ENCODE measurements at places on chromosomes 2 and 18.

- no peak for DNase-seq
Observed at GRCh38 chr2:7896940-7897487, 784.8 kb upstream of the ID2 start.

DNA sequence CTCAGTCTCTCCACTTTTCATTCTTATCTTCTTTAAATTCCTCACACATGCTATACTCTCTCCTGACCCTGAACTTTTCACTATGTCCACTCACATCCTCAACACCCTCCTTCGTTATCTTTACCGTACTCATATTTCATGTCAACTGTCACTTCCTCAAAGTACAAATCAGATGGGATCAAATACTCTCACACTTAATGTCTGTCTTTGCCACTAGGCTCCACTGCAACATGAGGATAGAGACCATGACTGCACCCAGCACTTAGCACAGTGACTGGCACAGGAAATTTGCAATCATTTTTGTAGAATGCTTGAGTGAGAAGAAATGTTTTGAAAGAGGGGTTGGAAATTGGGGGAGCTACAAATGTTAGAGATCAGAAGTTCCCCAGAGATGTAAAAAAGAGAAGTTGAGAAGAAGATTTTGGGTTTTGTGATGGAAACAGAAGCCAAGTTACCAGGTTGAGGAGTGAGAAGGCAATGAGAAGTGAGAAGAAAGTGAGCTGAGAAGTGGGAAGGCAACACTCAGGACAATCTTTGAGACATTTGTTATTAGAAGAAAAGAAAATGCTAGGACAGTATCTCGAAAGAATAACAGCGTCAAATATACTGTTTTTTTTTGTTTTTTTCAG is 87.0 kb downstream of the CCDC141 start:
- no peak for DNase-seq

DNA sequence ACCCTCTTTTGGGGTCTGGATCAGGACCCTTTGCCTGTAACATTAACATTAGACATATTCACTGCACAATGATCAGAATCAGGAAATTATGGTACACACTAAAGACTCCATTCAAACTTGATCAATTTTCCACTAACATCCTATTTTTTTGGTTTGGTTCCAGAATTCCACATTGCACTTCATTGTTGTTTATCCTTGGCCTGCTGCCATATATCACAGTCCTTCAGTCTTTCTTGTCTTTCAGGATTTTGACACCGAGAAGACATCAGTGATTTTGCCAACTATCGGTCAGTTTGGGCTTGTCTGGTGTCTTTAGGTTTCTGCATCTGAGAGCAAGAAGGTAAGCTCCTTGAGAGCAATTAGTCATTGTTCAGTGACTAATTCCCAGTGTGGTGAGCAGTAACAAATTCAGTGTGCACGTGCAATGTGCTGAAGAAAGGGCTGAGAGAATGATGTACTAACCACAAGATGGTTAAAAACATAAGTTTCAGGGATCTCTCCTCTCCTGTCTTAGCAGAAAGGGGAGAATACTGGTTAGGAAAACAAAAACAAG is 23.5 kb downstream of the MARCHF4 start:
- no peak for DNase-seq

- no peak for DNase-seq
Observed at GRCh38 chr18:6731222-6731596, 1.7 kb downstream of the ARHGAP28 start.

DNA sequence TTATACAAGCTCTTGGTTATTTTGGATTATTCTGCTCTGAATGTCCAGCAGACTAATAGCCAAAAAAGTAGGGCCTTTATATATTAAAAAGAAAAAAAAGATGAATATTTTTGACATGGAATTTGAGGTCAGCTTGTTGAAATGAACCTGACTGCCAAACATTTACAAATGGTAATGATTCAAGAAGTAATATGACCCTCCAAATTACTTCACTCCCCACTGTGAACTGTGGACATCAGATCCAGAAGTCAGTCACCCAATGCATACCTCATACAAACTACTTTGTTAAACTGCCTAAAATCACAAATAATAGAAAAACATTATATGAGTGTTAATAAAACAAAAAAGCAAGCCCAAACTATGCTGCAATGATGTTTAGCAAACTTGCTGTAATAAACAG is 10.0 kb downstream of the EPG5 start:
- DNase-seq: no peak

GRCh38 chr2:30605197-30605596 is 158.2 kb downstream of the LCLAT1 start:
- DNase-seq: no peak

- DNase-seq: no peak
Observed at GRCh38 chr18:53864770-53865169, 359.7 kb downstream of the MBD2 start.

DNA sequence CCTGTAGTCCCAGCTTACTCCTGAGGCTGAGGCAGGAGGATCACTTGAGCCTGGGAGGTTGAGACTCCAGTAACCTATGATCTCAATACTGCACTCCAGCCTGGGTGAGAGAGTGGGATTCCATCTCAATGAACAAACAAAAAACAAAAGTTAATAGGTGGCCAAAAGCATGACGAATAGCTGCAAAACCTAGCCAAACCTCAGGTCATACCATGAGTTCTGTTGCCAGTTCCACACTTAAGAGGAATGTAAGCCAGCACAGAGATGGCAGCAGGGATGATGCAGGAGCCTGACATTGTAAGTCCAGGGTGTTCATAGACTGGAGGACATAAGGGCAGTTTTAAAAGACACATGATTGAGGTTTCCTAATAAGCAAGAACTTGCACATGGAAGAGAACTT is 55.3 kb upstream of the RMDN2 start:
- DNase-seq: no peak

GRCh38 chr2:230172852-230173251 is 46.9 kb downstream of the SP110 start:
- DNase-seq: no peak

DNA sequence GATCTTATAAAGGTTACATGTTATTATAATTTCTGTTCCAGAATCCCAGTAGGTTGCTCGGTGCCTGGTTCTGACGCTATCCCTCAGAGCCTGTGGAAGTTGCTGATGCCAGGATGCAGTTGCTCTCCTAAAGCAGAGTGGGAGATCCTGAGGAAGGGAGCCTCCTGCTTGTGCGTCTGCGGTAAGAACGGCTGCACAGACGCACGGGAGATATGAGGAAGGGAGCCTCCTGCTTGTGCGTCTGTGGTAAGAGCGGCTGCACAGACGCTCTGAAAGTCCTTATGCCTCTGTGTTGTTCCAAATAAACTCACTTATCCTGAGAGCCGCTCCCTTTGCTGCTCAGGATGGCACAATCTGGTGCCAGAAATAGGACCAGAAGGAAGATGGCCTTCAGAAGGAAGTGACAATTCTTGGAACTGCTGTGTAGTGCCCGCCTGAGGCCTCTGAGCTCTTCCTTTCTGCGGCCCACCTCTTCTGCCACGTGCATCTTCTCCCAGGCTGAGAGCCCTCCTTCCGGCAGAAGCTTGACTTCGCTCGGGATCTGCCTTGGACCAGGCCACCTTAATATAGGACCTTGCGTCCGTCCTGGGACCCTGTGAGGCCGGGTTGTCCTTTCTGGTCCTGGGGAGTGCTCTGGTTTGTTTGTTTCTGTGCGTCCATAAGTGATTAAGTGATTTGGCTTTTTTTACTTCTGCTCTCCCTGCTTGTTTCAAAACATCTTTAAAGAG is 89.5 kb downstream of the RTP5 start:
- DNase-seq: no peak

- DNase-seq: no peak
Observed at GRCh38 chr2:108829578-108830310, 43.2 kb downstream of the CCDC138 start.

- no peak for DNase-seq
Observed at GRCh38 chr2:236674646-236675045, 105.0 kb downstream of the ACKR3 start.

DNA sequence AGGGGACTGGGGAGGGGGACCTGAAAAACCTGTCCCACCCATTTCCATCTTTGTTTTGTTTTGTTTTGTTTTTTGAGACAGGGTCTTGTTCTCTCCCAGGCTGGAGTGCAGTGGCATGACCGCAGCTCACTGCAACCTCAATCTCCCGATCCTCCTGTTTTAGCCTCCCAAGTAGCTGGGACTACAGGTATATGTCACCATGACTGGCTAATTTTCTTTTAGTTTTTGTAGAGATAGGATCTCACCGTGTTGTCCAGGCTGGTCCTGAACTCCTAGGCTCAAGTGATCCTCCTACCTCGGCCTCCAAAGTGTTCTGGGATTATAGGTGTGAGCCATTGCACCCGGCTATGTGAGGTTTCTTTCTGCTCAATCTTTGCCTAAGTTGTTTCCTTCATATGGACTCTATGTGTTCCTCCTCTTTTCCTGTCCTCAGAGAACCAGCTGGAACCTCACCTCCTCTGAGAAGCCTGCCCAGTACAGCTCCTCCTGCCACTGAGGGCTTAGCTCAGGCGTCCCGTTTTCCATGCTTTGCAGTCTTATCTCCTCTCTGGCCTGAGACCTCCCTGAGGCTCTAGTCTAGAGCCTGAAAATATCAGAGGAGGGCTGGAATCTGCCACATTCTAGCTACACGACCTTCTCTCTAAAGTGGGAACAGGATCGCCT is 74.8 kb downstream of the HS1BP3 start:
- no peak for DNase-seq

DNA sequence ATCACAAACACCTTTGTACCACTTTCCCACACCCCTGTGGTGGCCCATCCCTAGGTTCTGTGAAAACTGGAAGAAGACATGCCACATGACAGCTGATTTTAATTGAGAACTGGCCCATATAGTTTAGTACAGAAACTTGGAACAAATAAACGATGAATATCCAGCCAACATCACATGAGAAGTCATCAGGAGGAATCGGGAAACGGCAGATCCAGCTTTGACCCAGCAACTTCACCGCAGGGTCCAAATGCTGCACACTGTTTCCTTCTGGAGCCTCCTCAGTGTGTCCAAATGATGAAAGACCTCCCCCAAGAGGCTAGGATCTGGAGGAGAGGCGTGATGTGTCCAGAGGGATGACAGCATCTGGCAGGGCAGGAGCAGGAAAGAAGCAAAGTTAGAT is 75.5 kb downstream of the COPS8 start:
- DNase-seq: no peak

DNA sequence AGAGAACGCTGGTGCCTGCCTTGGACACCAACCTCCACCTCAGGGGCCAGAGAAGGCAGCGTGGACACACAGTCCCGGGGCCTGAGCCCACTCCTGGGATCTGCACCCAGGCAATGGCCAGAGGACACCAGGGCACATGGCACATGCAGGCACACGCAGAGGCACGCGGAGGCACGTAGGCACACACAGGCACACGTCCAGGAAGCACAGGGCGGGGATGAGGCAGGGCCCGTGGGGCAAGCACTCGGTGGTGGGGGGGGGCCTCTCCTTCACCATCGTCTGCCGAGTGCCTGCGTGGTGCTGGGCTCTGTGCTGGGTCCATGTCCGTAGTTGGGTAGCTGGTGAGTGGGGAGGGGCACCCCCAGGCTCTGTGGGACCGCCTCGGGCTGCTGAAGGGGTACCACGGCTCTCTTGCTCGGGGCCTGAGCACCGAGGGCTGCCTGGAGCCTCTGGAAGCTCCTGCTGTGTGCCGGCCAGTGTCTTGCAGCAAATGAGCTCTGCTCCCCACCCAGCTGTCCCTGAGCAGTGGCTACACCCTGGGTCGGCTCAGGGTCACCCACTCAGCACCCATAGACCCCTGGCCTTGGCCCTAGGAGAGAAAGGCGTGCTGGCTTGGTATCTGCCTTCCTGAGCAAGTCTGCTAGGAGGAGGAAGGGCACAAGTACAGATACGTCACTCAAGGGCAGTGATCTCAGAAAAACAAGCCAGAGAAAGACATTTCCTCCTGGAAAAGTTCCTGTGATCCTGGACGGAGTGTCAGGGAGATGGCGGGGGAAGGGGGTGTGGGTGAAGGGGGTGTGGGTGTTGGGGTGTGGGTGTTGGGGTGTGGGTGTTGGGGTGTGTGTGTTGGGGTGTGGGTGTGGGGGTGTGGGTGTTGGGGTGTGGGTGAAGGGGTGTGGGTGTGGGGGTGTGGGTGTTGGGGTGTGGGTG is 26.4 kb downstream of the RTP5 start:
- DNase-seq: no peak

DNA sequence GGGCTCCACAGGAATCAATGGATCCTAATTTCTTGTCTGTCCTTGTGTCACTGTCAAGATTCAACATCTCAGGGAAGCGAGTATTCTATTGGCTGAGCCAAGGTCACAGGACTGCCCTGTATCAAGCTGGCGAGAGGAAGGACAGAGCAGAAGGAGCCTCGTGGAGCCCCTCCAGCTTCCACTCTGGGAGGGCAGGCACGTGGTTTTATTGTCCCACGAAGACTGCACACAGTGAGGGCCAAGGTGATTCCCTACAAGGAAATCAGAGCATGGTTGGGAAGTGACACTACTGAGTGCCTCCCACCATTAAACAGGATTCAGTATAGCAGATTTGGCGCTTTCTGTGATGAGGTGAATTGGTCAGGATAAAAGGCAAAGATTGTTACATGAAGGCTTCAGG is 302.4 kb upstream of the CXCR4 start:
- no peak for DNase-seq

DNA sequence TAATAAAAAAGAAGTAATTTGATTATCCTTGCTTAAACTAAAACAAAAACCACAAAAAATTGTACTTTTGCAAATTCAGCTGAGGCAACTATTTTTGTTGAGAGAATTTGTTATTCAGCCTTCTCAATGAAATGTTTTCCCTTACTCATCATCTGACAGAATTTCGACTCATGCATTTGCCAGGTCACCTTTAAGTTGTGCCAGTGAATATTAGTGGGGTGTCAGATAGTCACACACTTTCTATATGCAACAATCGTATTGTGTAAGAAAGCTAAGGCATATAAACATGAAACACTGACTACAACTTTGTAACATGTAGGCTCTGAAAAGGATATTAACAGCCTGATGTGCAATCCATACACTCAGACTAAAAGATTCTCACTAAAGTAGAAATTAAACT is 1653.1 kb upstream of the SLC39A10 start:
- DNase-seq: no peak

- no peak for DNase-seq
Observed at GRCh38 chr2:95260028-95261023, 13.9 kb upstream of the PROM2 start.

DNA sequence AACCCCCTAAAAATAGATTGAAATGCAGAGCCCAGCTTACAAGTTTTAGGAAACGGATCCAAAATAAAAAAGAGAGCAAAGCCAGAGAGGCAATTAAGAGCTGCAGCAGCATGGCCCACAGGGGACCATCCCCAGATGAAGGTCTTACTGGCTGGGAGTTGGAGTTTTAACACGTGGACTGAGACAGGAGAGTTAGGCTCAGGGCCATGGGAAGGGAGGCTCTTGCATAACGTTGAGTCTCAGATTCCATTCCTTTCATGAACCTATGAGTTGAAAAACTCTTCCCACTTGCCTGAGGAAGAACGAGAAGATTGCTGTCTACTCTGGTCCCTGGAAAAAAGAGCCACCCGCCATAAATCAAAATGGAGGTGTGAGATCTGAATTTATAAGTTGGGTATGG is 101.8 kb upstream of the NDUFV2 start:
- DNase-seq: no peak

- no peak for DNase-seq
Observed at GRCh38 chr2:49686897-49687442, 532.7 kb upstream of the FSHR start.

- DNase-seq: no peak
Observed at GRCh38 chr2:231357048-231357447, 38.5 kb upstream of the B3GNT7 start.

Measured in stimulated activated CD8-positive, alpha-beta memory T cell treated with anti-CD3 and anti-CD28 coated beads, Interleukin-15, amount 100 ng/mL, for 48 hours (primary cell).